ENCODE measurements at places on chromosomes 2 and 18.

- DNase-seq, result no peak
Measured at GRCh38 chr2:235523486-235524150, 29.8 kb downstream of the AGAP1 start.

DNA sequence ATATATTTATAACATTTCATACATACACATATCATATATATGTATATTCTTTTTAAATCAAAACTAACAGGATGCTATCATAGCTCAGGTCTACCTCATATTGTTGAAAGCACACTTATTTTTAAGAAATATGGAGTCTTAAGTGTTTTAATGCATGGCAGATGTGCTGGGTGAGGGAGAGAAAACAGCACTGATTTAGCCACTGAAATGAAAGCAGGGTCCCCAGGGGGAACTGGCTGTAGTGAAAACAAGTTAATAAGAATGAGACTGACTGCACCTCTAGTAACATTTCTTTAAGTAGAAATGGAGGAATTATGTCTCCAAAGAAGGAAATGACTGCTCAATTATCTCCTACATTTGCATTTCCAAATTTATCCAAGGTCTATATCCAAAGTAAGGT, 857.8 kb downstream of the DCDC2C start:
- DNase-seq, result no peak

DNA sequence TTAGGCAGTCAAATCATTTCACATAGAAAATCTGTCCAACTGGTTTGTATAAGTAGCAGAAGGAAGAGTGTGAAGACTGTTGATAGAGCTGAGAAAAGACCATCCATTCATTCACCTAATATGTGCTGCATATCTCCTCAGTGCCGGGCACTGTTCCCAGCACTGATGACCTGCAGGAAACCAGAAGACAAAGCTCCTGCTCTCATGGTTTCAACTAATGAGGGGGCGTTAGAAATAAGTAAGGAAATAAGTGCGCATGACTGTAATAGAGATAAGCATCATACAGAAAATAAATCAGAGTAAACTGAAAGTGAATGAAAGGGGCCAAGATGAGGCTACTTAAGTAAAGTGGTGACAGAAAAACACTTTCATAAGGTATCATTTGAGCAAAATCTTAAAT, 427.5 kb upstream of the CDH20 start:
- DNase-seq, result no peak

GRCh38 chr2:240981871-240982800, 16.3 kb upstream of the SNED1 start:
- DNase-seq, result no peak

- DNase-seq, result no peak
Measured at GRCh38 chr2:237126519-237127174, 41.0 kb downstream of the COPS8 start.

DNA sequence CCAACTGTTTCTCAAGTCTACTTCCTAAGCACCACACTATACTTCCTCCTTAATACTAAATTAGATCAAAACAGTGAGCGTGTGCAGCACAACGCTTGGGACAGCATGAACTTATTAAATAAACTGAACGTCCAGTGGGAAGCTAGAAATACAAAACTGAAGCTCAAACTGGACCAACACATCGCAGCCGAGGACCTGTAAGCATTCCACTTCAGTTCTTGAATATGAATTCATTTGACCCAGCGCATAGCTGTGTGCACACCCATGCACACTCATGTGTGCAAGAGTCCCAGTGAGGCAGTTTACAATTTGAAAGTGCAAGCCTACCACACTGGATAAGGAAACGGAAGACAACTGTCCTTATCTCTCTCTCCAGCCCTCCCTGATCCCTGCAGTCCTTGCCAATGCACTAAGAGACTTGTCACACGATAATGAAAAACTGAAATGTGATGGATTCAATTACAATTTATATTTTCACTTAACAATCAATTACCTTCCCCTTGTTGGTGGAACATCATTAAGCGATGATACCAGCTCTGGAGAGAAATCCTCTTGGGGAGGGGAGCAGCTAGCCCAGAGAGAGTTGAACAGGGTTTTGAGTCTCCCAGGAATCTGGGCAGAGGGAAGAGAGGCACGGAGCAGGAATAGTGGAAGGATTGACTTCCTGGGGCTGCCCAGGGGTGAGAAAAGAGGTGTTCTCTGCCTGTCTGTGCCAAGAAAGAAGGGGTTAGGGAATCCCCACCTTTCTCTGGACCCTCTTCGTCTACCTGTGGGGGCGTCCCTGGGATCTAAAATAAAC, 186.5 kb upstream of the KLHL29 start:
- DNase-seq, result no peak

DNA sequence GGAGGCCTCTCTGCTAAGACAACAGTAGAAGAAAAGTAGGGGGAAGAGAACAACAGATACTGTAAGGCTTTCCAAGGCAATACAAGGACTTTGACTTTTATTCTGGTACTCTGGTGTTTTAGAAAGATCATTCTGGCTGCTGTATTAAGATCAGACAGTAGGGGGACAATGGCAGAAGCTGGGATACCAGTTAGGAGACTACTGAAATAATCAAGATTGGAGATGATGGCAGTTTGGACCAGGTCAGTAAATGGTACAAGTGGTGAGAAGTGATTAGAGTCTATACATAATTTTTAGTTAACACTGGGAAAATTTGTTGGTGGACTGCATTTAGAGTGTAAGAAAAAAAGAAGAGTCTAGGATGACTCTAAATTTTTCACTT, 139.7 kb downstream of the ROCK1 start:
- peak; percentile 4 for DNase-seq

- DNase-seq, result no peak
Measured at GRCh38 chr2:154032220-154032619, 160.5 kb downstream of the GALNT13 start.

- no peak for DNase-seq
Measured at GRCh38 chr2:146429366-146429765, 1415.5 kb upstream of the ACVR2A start.

DNA sequence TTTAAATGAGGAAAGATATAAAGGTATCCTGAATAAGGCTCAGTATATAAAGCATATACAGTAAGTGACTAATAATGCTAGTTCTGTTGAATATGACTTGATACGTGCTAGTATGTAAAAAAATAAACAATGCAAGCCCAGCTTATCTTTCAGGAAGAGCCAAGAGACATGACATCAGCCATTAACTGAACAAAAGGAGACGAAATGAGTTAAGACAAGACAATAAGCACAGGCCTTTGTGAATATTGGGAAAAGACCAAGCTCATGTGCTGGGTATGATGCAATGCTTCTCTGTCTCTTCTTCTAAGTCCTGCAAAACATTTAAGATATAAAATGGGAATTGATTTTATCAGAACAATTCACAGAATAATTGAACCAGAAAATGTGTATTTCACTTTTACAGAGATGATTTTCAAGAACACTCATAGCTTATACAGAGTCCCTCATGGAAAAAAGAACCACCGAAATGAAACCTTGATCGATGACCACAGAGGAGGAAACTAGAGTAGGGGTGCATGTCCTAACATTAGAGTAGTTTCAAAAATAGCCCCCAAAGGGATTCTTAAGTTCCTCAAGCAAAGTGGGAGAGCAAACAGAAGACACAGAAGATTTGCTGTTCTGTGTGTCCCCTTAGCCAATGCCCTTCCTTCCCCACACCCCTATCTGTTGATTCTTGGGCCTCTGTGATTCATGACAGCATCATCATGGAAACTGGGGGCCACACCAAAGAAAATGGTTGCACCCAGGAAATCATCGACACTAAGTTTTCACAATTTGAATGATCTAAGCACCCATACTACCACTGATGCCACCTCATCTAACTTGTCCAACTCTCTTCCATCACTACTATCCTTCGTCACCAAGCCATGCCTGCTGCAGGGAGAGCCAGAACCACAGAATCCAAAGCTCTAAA, 68.0 kb upstream of the CRIM1 start:
- DNase-seq, result no peak

- DNase-seq, result no peak
Measured at GRCh38 chr2:18584608-18584954, 4.8 kb downstream of the NT5C1B start.

GRCh38 chr2:101473591-101473910, 1.4 kb downstream of the RFX8 start:
- DNase-seq, result no peak

- DNase-seq, result no peak
Measured at GRCh38 chr2:138275881-138276280, 225.7 kb upstream of the SPOPL start.

GRCh38 chr2:226707499-226707898, 92.1 kb downstream of the IRS1 start:
- no peak for DNase-seq
